ENCODE measurements at places on chromosomes 6 and 20. TPM values are rescaled to one million over a fixed set of nuclear protein-coding genes. Genes with fewer than 3 reads are reported as not detected.

DNA sequence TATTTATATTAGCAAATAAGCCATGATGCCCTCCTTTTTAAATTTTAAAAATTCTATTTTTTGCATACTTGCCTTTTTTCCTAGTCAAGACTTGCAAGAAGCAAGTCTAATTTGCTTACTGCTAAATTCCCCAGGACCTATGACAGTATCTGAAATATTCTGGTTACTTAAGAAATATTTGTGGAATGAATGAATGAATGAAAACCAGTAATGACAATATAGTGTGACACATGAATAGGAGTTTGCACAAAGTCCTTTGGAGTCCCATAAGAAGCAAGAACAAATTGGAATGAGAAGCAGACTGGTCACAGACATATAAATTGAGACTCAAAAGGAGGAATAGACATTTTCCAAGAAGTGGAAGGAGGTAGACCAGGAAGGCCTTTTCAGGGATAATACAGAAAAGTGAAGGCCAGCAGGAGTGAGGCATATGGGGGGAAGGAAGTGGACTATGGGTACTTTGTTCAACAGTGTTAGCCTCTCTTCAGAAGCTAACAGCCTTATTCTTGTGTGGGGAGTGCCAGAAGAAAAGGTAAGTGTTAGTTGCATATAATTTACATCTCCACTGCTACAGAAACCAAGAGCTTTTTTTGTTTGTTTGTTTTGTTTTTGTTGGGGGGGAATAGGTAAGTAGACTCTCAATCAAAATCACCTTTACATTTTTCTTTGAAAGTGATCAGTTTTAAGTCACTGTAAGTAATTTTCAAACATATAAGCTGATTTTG lies 93.6 kb upstream of the FAM184A start:
- no peak overlapping the region for H3K4me3 ChIP-seq
- H3K36me3 ChIP-seq, result no peaks in the 10 kb centered on the region
- H3K27ac ChIP-seq, result no peak overlapping the region
- DNase-seq, result no peak

DNA sequence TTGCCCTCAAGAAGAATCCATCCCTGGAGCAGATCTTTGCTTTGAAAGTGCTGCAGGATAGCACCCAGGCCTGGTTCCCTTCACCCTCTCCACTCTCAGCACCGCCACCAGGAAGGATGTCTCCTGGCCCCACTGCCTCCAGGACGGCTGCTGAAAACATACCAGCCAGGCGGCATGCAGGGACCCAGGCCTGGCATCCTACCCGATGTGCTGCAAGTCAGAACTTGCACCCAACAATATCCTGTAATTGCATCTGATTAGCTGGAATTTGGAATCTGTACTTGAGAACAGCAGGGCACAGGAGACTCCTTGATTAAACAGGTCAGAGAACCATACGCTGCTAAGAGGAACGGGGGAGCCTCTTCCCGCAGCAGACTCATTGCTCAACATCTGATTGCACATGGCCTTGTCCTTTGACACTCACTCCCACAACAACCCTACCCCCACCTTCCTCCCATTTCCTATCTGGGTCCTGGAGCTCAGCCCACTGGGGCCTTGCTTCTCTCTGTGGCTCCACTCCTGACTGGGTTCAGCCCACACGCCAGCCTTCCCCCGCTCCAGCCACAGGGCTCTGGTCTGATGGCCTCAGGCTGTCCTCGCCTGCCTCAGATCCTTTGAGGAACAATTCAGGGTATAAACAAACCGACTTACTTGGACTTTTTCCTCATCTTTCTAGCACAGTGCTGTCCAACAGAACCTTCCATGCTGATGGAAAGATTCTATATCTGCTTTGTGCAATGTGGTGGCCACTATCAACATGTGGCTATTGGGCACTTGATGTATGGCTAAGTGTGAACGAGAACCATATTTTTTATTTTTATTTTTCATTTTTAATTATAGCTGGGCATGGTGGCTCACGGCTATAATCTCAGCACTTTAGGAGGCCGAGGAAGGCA lies 78.0 kb downstream of the FGD2 start:
- H3K36me3 ChIP-seq, result no peaks in the 10 kb centered on the region
- H3K4me1 ChIP-seq, result no peaks in the 10 kb centered on the region
- no peaks in the 10 kb centered on the region for H3K27me3 ChIP-seq
- no peak overlapping the region for H3K4me3 ChIP-seq
- peak overlapping the region; percentile 63 for H3K27ac ChIP-seq

GRCh38 chr6:144264270-144265060 lies 20.7 kb upstream of the UTRN start:
- peak overlapping the region; percentile 33 for H3K27ac ChIP-seq
- H3K36me3 ChIP-seq, result no peaks in the 10 kb centered on the region
- no peaks in the 10 kb centered on the region for H3K27me3 ChIP-seq
- H3K4me1 ChIP-seq, result peaks cover 6% of the 10 kb centered on the region
- H3K4me3 ChIP-seq, result no peak overlapping the region

DNA sequence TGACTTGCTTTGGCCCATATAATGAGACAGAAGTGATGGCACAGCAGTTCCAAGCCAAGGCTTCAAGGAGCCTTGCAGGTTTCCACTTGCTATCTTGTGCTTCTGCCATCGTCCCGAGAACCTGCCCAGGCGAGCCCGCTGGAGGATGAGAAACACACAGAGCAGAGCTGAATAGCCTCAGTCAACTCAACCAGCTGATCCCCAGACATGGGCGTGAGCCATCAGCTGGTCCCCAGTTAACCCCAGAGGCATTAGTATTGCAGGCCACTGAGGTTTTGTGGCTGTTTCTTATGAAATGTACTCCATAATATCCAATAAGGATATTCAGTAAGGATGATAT lies 81.7 kb upstream of the SHLD1 start:
- H3K27me3 ChIP-seq, result no peaks in the 10 kb centered on the region
- no peaks in the 10 kb centered on the region for H3K36me3 ChIP-seq
- DNase-seq, result peak; percentile 41
- H3K4me3 ChIP-seq, result no peak overlapping the region

GRCh38 chr6:108655806-108656651 lies 95.3 kb downstream of the FOXO3 start:
- DNase-seq, result no peak
- no peaks in the 10 kb centered on the region for H3K27me3 ChIP-seq
- peaks cover 34% of the 10 kb centered on the region for H3K4me1 ChIP-seq
- peak overlapping the region; percentile 55 for H3K4me3 ChIP-seq

DNA sequence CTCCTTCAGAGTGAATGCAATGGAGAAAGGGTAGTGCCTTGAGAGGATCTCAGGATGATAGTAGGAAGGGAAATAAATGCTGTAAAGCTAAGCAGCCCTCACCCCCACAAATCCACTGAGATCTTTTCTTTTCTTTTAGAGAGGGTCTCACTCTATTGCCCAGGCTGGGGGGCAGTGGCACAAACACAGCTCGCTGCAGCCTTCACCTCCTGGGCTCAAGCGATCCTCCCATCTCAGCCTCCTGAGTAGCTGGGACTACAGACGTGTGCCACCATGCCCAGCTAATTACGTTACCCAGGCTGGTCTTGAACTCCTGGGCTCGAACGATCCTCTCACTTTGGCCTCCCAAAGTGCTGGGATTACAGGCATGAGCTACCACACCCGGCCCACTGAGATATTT lies 16.0 kb upstream of the AVP start:
- H3K4me1 ChIP-seq, result no peaks in the 10 kb centered on the region
- no peak overlapping the region for H3K4me3 ChIP-seq
- H3K27ac ChIP-seq, result no peak overlapping the region
- H3K36me3 ChIP-seq, result no peaks in the 10 kb centered on the region
- H3K27me3 ChIP-seq, result no peaks in the 10 kb centered on the region
- no peak for DNase-seq

- no peak overlapping the region for H3K4me3 ChIP-seq
- no peaks in the 10 kb centered on the region for H3K36me3 ChIP-seq
- H3K27ac ChIP-seq, result peak overlapping the region; percentile 76
- no peaks in the 10 kb centered on the region for H3K27me3 ChIP-seq
Observed at GRCh38 chr6:56650191-56650590, 7.5 kb upstream of the DST start.

DNA sequence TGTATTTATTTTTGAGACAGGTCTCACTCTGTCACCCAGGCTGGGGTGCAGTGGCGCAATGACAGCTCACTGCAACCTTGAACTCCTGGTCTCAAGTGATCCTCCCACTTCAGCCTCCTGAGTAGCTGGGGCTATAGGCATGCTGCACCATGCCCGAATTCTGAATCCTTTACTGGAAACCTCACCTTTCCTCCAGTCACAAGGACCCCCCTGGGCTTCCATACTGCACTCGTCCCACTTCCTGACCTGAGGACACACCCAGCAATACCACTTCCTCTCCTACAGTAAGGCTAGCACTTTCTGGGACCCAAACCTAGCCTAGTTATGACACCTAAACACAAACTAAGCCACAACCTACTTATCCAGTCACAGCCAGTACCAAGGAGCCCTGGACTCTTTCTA lies 68.2 kb downstream of the FAM217A start:
- no peaks in the 10 kb centered on the region for H3K27me3 ChIP-seq
- H3K36me3 ChIP-seq, result no peaks in the 10 kb centered on the region
- DNase-seq, result no peak
- H3K4me1 ChIP-seq, result no peaks in the 10 kb centered on the region
- H3K27ac ChIP-seq, result no peak overlapping the region

GRCh38 chr6:48933136-48933535 lies 529.9 kb downstream of the MMUT start:
- H3K4me1 ChIP-seq, result no peaks in the 10 kb centered on the region
- H3K4me3 ChIP-seq, result no peak overlapping the region
- H3K27ac ChIP-seq, result no peak overlapping the region
- DNase-seq, result no peak
- H3K36me3 ChIP-seq, result no peaks in the 10 kb centered on the region

SLC22A16 gene
- total RNA-seq, result 0.33 TPM

HLA-DOB gene
- total RNA-seq, result 2.0 TPM

MYBL2 gene
- 0.32 TPM for total RNA-seq

- no peak for DNase-seq
- H3K4me3 ChIP-seq, result no peak overlapping the region
- H3K4me1 ChIP-seq, result no peaks in the 10 kb centered on the region
- H3K27me3 ChIP-seq, result no peaks in the 10 kb centered on the region
Observed at GRCh38 chr6:162683135-162683534, 44.4 kb downstream of the PRKN start.
